ENCODE measurements at places on chromosomes 12 and 14.

- DNase-seq = no peak
These were observed 31.9 kb upstream of the TC2N start for GRCh38 chr14:91899213-91899612.

- DNase-seq = no peak
These were observed 19.4 kb downstream of the PPP1R36 start for GRCh38 chr14:64569138-64569631.

GRCh38 chr14:91286530-91286937 is 42.0 kb upstream of the GPR68 start:
- DNase-seq = peak; percentile 53

DNA sequence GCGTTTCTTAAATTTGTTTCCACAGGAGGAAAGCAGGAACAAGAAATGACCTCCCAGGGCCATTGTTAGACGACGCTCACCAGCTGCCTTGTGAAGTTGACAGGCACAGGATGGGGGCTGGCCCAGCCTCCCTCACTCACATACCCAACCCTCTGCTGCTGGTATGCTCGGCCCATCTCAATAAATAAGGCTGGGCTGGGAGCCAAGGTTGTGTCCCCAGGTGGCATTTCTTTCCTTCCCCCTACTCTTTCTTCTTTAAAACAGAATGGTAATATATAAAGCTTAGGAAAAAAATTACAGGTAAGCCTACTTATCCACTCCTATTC is 93.0 kb downstream of the ACTN1 start:
- DNase-seq = no peak

DNA sequence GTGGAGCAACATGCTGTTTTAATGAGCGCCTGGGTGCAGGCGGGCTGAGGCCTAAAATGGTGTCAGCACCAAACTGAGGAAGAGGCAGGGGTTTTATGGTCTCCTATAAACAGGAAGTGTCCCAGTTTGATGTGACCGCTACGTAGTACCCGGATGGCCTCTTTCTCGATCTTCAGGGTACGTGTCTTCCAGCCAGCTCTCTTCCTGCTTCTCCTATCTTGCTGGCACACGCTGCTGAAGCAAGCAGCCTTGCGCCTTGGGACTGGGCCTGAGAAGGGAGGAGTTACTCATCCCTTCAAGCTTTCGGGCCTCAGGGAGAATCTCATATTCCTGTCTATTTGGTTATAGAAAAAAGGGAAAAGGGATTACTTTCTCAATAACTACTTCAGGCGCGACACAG is 28.2 kb upstream of the RNASE1 start:
- DNase-seq = no peak

DNA sequence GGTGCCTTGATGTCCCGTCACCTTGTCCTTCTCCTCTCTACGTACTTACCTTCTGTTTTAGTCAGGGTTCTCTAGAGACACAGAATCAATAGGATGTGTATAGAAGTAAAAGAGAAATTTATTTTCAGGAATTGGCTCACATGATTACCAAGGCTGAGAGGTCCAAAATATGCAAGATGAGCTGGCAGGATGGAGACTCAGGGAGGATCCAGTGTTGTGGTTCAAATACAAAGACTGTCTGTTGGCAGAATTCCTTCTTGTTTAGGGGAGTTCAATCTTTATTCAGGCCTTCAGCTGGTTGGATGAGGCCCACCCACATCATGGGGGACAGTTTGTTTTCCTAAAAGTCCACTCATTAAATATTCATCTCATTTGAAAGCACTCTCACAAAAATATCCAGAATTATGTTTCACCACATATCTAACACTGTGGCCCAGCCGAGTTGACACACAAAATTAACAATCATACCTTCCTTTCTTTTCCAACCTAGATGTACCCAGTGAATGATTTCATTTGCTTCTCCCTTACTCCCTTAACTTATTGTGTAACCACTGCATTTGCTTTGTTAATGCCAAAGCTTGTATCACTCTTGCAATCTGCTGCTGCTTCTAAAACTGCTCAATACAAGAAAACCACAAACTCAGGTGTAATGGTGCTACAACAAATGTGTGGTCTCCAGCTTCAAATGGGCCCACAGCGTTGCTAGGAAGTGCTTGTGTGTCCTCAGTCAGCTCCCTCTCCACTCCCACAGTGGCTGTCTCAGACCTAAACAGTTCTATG is 195.4 kb upstream of the ARHGAP5 start:
- DNase-seq = no peak

DNA sequence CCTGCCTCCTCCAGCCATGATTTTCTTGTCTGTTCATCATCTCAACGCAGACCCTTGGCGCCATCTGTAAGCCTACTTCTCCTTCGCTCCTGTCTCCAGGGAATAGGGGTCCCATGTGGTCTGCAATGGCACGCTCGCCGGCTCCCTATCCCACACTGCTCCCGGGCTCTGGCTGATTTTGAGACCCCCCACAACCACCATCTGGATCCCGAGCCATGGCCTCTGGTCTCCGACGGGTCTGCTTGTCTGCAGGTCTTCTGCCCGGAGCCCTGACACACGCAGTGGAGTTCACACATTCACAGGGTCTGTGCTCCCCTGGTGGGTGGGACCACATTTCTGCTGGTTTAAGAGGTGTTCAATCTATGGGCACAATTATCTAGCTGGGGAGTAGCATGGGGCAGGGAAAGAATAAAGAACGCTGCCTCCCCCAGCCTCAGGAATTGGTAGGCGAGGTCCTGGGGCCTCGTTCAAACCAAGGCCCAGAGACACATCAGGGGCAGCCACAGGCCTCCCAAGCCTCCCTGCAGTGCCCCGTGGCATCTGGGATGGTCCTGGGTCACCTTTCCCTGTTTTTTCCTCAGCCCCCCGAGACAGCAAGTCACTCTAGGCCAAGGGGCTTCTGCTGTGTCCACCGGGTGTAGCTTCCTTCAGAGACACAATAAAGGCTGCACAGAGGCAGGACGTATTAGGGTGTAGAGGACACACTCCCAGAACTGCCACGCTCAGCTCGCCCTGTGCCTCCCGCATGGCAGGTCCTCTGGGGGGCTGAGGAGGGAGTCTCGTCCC is 21.5 kb downstream of the FZD10 start:
- no peak for DNase-seq

- no peak for DNase-seq
These were observed 21.2 kb upstream of the SMCO2 start for GRCh38 chr12:27425306-27425705.

GRCh38 chr12:67155863-67156262 is 113.3 kb upstream of the CAND1 start:
- no peak for DNase-seq

GRCh38 chr14:103696466-103697071 is 18.7 kb downstream of the XRCC3 start:
- no peak for DNase-seq

DNA sequence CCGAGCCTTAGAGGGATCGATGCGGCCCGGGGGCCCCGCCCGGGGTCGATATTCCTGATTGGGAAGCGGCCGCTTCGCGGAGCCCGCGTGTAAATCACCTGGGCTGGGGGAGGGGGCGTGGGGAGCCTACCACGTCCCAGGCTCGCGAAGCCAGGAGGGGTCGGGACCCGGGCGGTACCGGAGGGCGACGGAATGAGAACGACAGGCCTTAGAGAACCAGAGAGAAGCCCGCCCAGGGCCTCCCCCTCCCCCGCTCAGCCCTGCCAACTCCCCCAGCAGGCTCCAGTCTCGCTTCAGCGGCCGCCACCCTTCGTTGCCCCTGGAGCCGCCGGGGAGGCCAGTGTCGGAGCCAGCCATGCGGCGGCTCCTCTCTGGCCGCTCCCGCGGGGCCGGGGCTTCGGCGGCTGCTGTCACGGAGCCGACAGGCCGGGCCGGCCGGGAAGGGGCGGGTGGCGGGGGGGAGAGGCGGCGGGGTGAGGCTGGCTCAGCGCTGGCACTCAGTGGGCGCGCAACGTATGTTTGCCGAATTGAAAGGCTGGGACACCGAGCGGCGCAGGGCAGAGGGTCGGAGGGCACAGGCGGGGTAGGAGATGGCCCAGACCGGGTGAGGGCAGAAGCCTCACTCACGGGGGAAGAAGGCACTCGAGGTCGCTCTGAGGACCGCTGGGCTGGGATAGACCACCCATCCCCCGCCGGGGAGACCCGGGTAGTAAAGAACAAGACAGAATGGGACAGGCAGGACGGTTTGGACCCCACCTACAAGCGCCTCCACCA is 1.4 kb upstream of the DNAJC22 start:
- no peak for DNase-seq

DNA sequence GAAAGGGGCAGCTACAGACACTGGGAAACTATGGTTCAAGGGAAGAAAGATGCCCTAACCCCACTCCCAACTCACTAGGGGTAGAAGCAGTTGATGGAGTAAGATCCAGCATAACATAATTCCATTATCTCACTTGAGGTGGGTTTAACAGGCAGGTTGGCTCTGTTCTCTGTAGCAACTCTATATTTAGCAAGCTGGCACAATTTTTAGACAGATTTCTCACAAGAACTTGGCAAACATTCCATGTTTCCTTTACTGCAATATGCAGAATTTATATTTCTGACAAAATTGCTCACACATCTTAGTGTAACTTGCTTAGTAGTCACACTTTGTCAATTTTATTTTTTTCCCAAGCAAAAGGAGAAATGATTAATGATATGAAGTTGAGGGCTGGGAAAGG is 475.4 kb downstream of the RMST start:
- DNase-seq = no peak

- DNase-seq = no peak
These were observed 192.4 kb downstream of the PELI2 start for GRCh38 chr14:56310643-56311042.

- no peak for DNase-seq
These were observed 49.9 kb upstream of the PTPRO start for GRCh38 chr12:15272376-15272775.

- DNase-seq = no peak
These were observed 27.1 kb downstream of the PRKAB1 start for GRCh38 chr12:119695034-119695433.

GRCh38 chr14:100857233-100857922 is 31.5 kb downstream of the MEG3 start:
- DNase-seq = no peak
